ENCODE measurements at places on chromosomes 3 and 15.

GRCh38 chr3:158572766-158573060 is 1.7 kb downstream of the MLF1 start:
- DNase-seq = no peak

GRCh38 chr15:72207558-72208085 is 10.0 kb upstream of the GRAMD2A start:
- DNase-seq = no peak

GRCh38 chr3:101484805-101485620 is 28.0 kb downstream of the SENP7 start:
- no peak for DNase-seq

DNA sequence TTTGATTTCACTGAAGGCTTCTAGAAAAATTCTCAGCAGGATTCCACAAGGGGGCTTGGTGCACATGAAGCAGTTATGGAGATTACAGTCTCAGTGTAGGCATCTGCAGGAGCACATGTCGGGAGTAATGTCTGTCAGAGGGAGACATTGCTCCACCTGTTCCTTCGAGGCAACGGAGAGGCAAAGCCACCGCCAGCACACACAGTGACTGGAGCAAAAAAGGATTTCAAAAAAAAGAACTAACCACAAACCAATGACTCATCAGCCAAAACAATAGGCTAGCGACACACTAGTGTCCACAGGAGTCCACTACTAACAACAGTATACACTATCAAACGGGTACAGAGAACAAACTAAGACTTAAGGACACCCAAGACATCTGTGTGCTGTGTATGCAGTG is 68.9 kb downstream of the NPTN start:
- DNase-seq = no peak

DNA sequence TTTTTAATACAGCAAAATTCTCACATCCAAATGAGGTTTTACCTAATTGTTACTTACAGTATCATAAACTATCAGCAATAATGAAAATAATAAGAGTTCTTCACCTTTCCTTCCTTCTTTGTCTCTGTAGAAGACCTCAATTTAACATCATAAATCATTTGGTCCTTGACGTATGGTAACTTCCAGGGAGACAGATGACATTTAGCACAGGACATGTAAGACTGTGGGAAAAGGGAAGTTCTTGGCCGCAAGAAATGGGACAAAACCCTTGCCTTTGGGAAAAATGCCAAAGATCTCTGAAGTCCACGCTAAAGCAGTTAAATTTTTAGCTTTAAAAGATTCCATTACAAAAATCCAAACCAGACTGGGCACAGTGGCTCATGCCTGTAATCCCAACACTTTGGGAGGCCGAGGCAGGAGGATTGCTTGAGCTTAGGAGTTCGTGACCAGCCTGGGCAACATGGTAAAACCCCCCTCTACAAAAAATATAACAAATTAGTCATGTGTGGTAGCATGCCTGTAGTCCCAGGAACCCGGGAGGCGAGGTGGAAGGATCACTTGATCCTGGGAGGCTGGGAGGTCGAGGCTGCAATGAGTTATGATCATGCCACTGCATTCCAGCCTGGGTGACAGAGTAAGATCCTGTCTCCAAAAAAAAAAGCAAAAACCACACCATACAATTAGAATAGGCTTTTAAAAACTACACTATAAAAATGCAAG is 8.8 kb downstream of the PTPN9 start:
- no peak for DNase-seq

Data from stimulated activated CD4-positive, alpha-beta T cell treated with anti-CD3 and anti-CD28 coated beads, Interleukin-1b, Interleukin-23, amount 100 ng/mL, for 24 hours (primary cell).